GM23338 (cell line): ENCODE measurements at places on chromosomes 6 and 20.

GRCh38 chr6:140758169-140758877 lies 1374.4 kb upstream of the GJE1 start:
- no peaks in the 10 kb centered on the region for H3K36me3 ChIP-seq
- H3K4me1 ChIP-seq, result peaks cover 7% of the 10 kb centered on the region; the same call in 1 of the 2 replicates

DNA sequence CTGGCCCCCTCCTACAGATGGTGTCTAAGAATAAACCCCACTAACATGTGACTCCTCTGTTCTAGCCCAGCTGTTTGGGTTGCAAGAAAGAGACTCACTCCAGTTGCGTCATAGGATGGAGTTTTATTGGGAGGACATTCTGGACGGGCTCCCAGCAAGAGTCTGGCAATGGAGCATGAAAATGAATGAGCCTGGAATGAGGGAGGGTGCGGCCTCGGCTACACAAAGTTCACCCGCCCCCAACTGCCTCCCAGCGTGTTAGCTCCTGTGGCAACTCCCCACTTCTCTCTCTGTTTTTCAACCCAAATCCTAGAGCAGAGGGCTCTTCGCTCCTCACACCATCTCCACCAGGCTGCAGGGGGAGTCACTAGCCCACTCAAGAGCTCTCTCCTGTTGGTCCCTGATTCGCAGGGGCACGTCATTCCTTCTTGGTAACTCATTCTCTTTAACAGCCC lies 5.1 kb upstream of the ADAM33 start:
- H3K36me3 ChIP-seq, result no peaks in the 10 kb centered on the region
- no peak overlapping the region for H3K27ac ChIP-seq
- H3K4me3 ChIP-seq, result no peak overlapping the region
- H3K4me1 ChIP-seq, result peaks cover 25% of the 10 kb centered on the region
- H3K27me3 ChIP-seq, result peaks cover 18% of the 10 kb centered on the region
- DNase-seq, result no peak

DNA sequence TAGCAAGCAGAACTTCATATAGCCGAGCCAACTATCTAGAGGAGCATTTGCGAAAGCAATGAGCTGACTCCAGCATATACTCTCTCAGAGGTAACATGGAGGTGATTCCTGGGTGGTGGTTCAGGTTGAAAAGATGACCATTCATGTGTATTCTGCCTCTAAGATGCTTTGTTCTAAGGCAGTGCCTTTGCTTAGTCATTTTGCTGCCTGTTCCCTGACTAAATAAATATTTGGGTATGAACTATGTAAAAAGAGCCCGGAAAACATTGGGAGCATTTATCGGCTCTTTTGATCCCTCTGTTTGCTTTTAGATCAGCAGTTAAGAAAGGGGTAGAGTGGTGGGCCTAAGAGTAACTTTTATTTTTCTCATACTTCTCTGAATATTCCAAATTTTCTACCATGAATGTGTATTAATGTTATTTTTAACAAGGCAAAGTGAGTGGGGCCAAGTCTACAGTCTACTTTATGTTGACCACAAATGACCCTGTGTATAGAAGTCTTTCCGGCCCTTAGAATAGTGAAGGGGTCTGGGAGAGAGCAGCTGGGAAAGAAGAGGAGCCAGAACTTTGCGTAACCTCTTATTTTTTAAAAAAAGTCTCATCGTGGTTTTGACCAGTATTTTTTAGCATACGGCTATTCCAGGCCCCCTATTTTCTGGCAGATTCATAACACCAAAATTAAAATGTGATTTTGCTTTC lies 206.5 kb upstream of the EYA4 start:
- no peak overlapping the region for H3K4me3 ChIP-seq
- no peaks in the 10 kb centered on the region for H3K36me3 ChIP-seq
- no peaks in the 10 kb centered on the region for H3K4me1 ChIP-seq
- H3K27me3 ChIP-seq, result no peaks in the 10 kb centered on the region
- DNase-seq, result no peak

- no peaks in the 10 kb centered on the region for H3K27me3 ChIP-seq
- H3K4me3 ChIP-seq, result no peak overlapping the region
- H3K36me3 ChIP-seq, result no peaks in the 10 kb centered on the region; the same call in 1 of the 2 replicates
- peaks cover 16% of the 10 kb centered on the region for H3K4me1 ChIP-seq
- no peak overlapping the region for H3K27ac ChIP-seq
These were observed 3.2 kb upstream of the DEF6 start for GRCh38 chr6:35294308-35294945.

DNA sequence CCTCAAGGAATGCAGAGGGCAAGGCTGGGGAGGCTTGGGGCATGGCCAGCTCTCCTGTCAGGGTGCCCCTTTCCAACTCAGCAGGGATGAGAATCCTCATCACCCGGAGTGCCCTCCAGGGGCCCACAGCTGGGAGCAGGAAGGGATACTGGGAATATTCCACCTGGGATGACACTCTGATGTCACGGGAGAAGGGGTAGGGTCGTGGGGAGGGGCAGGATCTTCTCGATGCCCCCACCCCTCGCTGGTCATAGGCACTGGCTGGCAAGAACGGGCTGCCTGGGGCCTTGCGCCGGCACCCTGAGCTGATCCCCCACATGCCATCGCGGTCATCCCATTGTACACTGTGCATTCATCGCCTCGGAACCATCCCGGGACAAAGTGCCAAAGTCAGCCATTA lies 10.6 kb upstream of the NXT1 start:
- no peak overlapping the region for H3K27ac ChIP-seq
- H3K27me3 ChIP-seq, result no peaks in the 10 kb centered on the region
- no peaks in the 10 kb centered on the region for H3K36me3 ChIP-seq
- H3K4me1 ChIP-seq, result no peaks in the 10 kb centered on the region
- DNase-seq, result no peak

DNA sequence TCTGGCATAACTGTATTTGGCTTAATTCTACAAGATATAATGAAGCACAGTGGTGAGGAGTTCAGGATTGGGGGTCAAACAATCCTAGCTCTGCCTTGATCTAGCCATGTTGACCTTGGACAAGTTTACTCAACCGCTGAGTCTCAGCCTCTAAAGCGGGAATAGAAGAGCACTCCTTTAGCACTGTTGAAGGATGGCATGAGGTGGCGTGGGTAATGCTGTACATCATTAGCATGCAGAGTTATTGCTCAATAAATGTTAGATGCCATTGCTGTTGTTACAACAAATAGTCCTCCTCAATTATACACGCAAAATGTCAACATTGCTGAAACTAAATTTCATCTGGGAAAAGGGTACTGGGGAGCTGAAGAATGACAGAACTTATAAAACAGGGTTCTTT lies 78.6 kb downstream of the KIF13A start:
- H3K4me3 ChIP-seq, result no peak overlapping the region
- no peak overlapping the region for H3K27ac ChIP-seq
- H3K4me1 ChIP-seq, result peaks cover 30% of the 10 kb centered on the region
- H3K27me3 ChIP-seq, result no peaks in the 10 kb centered on the region
- no peak for DNase-seq
